ENCODE measurements at places on chromosomes 5 and 9.

DNA sequence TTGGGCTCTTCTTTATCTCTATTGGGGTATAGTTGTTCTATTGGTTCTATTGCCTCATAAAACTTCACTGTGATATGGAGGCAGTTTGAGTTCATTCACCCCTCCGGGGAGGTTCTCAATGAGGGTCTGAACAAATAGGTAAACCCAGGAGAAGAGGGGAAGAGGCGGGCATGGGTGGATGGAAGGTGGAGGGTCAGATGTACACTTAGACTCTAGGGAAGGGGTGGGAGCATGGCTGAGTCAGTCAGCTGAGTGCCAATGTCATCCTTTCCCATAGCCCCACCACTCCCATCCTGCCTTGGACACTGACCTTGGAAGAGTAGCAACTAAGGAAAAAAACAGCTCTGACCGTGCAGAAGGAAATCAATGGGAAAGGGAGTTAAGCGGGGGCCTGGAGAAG is 9.9 kb upstream of the FABP6 start:
- no peak for DNase-seq

- no peak for DNase-seq
Measured at GRCh38 chr5:156497804-156498208, 170.8 kb downstream of the SGCD start.

GRCh38 chr5:177967221-177967887 is 28.7 kb downstream of the PROP1 start:
- DNase-seq, result no peak

DNA sequence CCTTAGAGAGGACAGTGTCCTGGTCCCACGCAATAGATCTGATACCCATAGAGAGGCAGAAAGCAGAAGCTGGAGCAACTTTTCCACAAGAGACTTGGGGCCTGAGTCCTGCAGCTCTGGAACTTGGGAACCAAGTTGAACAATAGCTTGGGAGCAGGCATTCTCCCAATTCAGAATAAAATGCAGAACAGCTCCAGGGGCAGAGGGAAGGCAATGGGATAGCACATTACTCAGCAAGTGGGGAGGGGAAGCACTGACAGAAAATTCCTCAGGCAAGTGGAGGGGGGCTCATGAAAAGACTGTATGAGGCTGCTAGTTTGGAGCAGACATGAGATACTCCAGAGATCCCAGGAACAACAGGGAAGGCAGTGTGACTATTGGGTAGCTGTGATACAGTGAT is 513.6 kb downstream of the HINT1 start:
- no peak for DNase-seq

GRCh38 chr5:32489791-32490562 is 45.4 kb upstream of the ZFR start:
- peak; percentile 37 for DNase-seq

GRCh38 chr9:79985264-79985663 is 413.5 kb downstream of the TLE4 start:
- DNase-seq, result no peak

DNA sequence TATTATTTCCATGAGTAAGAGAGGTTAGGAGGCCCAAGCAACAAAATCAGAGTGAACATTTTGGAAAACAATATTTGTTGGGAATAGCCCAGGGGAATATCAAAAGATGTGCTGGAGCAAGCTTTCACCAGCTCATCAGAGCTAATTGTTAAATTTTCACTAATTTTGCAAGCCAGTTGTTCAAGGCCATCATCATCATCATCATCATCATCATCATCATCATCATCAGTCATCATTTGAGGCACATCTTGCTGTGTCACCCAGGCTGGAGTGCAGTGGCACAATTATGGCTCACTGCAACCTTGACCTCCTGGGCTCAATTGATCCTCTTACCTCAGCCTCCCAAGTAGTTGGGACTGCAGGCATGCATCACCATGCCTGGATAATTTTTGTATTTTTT is 350.5 kb upstream of the MEF2C start:
- no peak for DNase-seq

GRCh38 chr9:134053941-134054761 is 13.7 kb downstream of the BRD3 start:
- DNase-seq, result no peak

- DNase-seq, result no peak
Measured at GRCh38 chr9:112028242-112029221, 131.9 kb downstream of the UGCG start.

- no peak for DNase-seq
Measured at GRCh38 chr9:104810421-104811339, 46.8 kb downstream of the NIPSNAP3B start.

DNA sequence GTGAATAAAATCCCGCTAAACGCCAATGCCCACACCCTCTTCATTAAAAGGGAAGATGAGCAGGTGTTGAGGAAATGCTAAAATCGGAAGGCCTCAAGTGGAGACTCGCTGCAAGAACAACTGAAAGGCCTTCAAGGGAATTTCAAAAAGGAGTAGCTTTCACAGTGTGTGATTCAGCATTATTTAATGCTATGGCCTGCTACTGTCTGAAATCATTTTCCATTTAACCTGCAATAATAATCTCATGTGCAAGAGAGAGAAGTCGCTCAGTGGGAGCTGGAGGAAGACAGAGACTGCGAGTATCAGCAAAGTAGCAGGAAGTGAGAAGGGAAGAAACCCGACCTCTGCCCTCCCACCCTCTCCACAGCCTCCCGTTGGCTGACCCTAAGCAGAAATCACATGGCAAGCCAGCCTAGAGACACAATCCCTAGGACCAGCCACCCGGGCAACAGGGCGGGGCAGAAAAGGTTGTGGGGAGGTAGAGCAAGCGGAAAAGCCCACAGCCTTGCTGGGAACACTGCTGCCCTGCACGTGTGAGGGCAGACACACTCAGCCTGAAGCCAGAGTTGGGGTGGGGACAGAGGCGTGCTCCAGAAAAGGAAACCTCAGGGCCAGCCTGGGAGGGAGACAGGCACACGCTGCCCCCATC is 39.9 kb upstream of the CTSL start:
- no peak for DNase-seq

DNA sequence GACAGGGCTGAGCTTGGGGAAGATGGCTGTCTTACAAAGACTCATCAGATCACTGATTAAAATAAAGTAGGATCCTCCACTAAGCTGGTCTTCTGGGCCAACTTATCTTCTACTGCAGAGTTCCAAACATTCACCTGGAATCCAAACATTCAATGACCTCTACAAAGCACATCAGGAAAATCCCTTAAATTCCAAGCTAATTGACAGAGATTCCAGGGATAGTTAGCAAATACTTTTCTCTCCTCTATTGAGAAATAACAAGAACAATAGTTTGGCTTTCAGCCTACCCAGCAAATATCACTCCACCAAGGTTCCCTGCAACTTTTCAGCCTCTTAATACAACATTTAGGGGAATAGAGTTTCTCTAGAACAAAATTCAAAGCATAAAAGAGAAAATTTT is 140.6 kb upstream of the LIFR start:
- no peak for DNase-seq

GRCh38 chr9:117672369-117672768 is 31.8 kb upstream of the TLR4 start:
- DNase-seq, result no peak
